GM23338 (cell line): ENCODE measurements at places on chromosomes 12 and 14. TPM values are rescaled to one million over a fixed set of nuclear protein-coding genes. Genes with fewer than 3 reads are reported as not detected.

LPAR5 gene
- 0.38 and 0.89 TPM in 2 replicates for total RNA-seq

SERPINA12 gene
- not detected in 2 replicates for total RNA-seq

MMP14 gene
- total RNA-seq, result 48.9 and 56.4 TPM in 2 replicates

SLC35E3 gene
- total RNA-seq, result 1.5 and 5.5 TPM in 2 replicates

ISM2 gene
- total RNA-seq, result 0.69 and 2.7 TPM in 2 replicates
